Vagina (tissue), 2 donors: ENCODE measurements at places on chromosomes 7 and 10. TPM values are rescaled to one million over a fixed set of nuclear protein-coding genes. Genes with fewer than 3 reads are reported as not detected.

DNA sequence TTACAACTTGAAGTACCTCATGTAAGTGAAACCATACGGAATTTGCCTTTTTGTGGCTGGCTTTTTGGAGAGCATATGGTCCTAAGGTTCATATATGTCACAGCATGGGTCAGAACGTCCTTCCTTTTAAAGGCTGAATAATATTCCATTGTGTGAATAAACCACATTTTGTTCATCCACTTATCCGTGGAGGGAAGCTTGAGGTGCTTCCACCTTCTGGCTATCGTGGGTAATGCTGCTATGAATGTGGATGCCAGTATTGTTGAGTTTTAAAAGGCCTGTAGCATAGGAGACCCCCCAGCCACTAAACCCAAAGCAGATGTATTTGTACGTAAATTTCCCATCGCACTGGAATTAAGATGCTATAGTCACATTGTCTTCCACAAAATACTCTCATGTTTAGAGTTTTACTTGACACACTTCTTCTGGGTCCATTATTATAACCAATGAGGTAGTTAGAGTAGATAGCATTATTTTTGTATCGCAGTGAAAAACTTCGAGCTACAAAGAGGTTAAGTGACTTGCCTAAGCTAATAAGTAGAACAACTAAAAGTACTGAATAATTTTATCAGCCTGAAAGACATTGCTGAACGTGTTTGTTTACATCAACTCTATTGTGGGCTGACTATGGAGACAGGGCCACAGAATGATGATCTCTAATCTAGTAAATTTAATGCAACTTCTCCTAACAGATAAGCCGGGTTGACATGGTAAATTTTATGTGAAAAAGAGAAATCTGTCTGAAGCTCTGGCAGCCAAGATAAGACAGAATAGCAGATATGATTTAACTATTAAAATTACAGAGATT lies 183.0 kb upstream of the CTBP2 start:
- H3K4me3 ChIP-seq = no peak overlapping the region
- no peaks in the 10 kb centered on the region for H3K36me3 ChIP-seq
- H3K4me1 ChIP-seq = no peaks in the 10 kb centered on the region
- DNase-seq = no peak
- H3K27ac ChIP-seq = no peak overlapping the region
- no peaks in the 10 kb centered on the region for H3K27me3 ChIP-seq

DNA sequence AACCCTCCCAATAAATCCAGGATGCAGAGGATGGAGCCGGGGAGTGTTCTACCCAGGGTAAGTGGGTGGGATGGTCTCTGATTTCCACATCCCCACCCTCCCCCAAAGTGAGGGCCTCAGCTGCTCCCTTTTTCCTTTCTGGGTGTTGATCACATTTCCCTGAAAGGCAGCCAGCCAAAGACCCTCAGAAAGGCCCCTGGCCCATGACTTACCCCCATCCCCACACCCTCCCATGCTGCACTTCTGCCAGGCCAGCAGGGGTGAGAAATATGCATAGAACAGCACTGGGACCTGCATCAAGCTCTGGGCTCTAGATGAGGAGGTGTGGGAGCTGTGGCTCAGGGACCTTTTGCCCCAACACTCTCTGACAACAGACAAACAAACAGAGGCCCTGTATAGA lies 927.3 kb upstream of the ZNF722 start:
- DNase-seq = peak; percentile 34
- H3K36me3 ChIP-seq = no peaks in the 10 kb centered on the region
- no peak overlapping the region for H3K27ac ChIP-seq
- H3K4me1 ChIP-seq = no peaks in the 10 kb centered on the region
- no peaks in the 10 kb centered on the region for H3K27me3 ChIP-seq

DNA sequence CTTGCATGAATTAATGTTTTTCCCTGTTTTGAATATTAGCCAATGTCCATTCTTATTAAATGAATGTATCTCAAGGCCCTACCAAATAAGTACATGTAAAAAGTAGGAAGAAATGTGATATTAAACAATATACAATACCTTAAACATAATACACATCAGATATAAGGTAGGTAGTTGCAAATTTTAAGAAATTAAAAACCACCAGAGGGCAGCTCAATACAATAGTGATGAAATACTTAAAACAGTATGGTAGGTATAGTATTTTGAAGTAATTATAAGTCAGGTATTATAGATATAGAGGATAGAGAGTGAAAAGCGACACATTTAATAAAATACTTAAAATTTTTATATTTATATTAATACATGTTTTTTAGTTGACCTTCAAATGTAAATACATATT lies 43.6 kb upstream of the CDK14 start:
- no peaks in the 10 kb centered on the region for H3K27me3 ChIP-seq
- H3K4me3 ChIP-seq = no peak overlapping the region
- no peak for DNase-seq
- no peak overlapping the region for H3K27ac ChIP-seq
- H3K4me1 ChIP-seq = no peaks in the 10 kb centered on the region

DNA sequence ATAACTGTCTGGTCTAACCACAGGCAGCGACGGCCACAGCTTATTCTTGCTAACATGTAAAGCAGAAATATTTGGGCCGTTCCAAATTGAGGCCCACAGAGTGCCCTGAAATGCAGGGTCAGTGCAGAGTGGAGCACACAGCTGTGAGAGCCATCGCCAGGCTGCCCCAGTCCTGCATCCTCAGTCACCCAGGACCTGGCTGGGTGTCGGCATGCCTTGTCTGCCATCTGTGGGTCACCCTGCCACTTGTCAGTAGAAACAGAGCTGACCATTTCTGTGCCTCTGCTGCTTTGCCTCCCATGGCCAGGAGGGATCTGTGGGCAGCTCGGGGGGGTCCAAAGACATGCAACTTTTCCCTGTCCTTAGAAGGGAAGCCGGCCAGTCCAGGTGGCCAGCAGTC lies 57.3 kb upstream of the BTBD16 start:
- H3K36me3 ChIP-seq = no peaks in the 10 kb centered on the region
- no peaks in the 10 kb centered on the region for H3K4me1 ChIP-seq
- H3K27ac ChIP-seq = no peak overlapping the region
- H3K27me3 ChIP-seq = no peaks in the 10 kb centered on the region
- DNase-seq = no peak
- H3K4me3 ChIP-seq = no peak overlapping the region

- H3K4me3 ChIP-seq = no peak overlapping the region
- H3K36me3 ChIP-seq = no peaks in the 10 kb centered on the region
- H3K4me1 ChIP-seq = no peaks in the 10 kb centered on the region
- no peak overlapping the region for H3K27ac ChIP-seq
Observed at GRCh38 chr10:52756966-52757365, 15.6 kb downstream of the MBL2 start.

DNA sequence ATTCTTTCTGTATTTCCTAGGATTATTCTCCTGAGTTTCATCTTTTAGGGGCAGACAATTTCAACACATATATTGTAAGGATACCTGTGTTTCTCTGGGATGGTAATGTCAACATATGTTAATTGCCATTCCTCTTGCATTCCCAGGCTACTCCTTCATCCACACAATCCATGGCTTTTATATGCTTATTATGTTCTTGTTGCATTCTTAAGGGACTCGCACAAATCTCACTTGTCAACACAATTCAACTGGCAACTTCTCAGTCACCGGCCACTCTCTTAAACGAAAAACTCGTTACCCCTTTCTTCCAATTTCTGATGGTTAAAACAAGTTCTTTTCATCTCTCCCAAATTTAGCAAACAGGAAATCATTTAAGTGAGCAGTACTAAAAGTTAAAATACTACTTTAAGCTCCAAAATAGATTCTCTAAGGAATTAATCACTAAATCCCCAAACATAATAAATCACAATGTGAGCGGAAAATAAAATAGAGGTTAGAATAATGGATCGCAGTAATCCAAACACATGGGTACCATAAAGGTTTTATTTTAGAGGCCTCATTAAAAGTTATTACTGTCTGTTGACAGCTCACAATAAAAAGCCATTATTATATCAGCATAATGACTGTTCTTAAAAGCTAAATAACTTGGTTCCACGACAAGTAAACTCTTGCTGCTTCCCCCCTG lies 223.2 kb downstream of the ELMO1 start:
- no peak overlapping the region for H3K4me3 ChIP-seq
- no peak overlapping the region for H3K27ac ChIP-seq
- H3K27me3 ChIP-seq = no peaks in the 10 kb centered on the region
- H3K4me1 ChIP-seq = peaks cover 10% of the 10 kb centered on the region
- no peaks in the 10 kb centered on the region for H3K36me3 ChIP-seq
- no peak for DNase-seq

- no peaks in the 10 kb centered on the region for H3K27me3 ChIP-seq
- no peak overlapping the region for H3K4me3 ChIP-seq
- DNase-seq = no peak
- no peaks in the 10 kb centered on the region for H3K4me1 ChIP-seq
- H3K27ac ChIP-seq = no peak overlapping the region
Observed at GRCh38 chr7:80521809-80522208, 9.9 kb upstream of the GNAT3 start.

GRCh38 chr10:36094096-36094495 lies 452.0 kb upstream of the FZD8 start:
- H3K4me3 ChIP-seq = no peak overlapping the region
- no peak for DNase-seq
- no peaks in the 10 kb centered on the region for H3K4me1 ChIP-seq
- H3K36me3 ChIP-seq = no peaks in the 10 kb centered on the region

DNA sequence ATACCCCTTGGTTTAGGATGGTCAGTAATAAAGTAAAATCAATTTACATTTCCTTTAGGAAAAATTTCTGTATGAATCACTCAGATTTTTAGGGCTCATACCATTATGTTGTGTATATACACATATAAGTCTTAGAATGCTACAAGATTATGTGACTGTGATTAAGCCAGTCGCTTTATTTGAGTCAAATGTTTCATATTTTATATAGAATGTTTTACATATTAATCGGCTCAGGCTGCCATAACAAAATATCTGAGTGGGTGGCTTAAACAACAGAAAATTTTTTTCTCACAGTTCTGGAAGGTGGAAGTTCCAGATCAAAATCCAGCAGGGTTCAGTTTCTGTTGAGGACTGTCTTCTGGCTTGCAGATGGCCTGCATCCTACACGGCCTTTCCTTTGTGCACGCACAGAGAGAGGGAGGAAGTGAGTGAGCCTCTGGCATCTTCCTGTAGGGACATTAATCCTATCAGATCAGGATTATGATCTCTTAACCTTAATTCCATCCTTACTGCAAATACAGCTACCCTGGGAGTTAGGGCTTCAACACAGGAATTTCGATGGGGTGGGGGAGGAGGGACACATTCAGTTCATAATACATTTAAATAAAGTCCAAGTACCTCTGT lies 198.0 kb downstream of the PHF14 start:
- H3K4me3 ChIP-seq = no peak overlapping the region
- H3K27me3 ChIP-seq = no peaks in the 10 kb centered on the region
- no peaks in the 10 kb centered on the region for H3K4me1 ChIP-seq
- no peak overlapping the region for H3K27ac ChIP-seq
- DNase-seq = no peak

GRCh38 chr10:43322769-43323168 lies 48.7 kb upstream of the FXYD4 start:
- peaks cover 10% of the 10 kb centered on the region for H3K4me1 ChIP-seq
- DNase-seq = no peak
- H3K27ac ChIP-seq = no peak overlapping the region
- H3K4me3 ChIP-seq = peak overlapping the region; percentile 33

DNA sequence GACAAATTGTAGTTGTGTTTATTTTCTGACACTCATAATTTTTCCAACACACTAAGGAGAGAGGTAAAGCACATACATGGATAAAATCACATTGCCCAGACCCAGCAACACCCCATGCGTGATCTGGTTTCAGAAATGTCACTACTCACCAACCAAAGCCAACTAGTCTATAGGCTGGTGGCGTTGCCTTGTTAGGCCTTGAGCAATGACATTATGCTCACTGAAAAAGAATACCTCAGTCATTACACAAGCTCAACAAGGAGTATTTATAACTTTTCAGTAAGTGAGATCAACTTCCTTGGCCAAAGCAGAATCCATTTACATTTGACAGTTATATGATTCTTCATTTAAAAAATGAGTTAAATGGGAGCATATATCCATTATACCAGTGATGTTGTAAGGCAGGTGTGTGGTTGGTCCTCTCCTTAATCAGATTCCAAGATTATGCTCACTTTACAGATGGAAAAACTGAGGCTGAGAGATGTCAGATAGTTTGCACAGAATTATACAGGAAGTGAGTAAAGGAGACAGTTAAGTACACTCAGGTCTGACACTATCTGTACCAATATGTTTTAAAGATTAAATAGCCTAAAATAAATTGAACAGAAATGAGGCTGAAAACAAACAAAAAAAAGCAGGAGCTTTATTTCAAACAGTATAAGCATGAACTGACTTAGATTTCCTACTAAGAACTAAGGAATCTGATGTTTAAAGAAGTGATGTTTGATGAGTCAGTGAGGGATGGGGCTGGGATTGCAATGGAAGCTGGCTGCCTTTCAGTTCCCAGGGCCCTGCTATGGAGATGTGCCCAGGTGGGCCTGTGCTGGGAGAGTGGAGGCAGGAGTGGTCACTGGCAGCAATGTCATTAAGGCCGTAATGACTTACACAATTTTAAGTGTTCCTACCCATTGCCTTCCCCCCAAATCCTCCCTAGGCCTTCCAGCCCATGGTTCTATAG lies 118.3 kb downstream of the RAPGEF5 start:
- no peak for DNase-seq
- H3K4me3 ChIP-seq = no peak overlapping the region
- H3K4me1 ChIP-seq = no peaks in the 10 kb centered on the region
- no peak overlapping the region for H3K27ac ChIP-seq
- H3K27me3 ChIP-seq = no peaks in the 10 kb centered on the region

DNA sequence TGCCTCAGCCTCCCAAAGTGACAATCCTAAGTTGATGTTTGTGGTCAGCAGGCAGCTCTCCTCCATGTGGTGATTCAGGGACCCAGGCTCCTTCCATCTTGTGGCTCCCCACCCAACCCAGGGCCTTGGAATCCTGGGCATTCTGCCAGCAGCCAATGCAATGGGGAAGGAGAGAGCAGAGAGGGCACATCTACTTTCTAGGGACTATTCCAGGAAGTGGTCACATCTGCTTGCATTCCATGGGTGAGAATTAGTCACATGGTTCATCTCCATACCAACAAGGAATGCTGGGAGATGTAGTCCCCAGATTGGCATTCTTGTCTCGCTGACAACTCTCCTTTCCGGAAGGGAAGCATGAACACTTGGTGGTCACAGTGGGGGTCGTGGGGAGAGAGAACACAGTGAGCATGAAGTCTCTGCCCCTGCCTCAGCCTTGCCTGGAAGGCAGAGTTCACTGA lies 9.9 kb upstream of the SRRM3 start:
- H3K27me3 ChIP-seq = no peaks in the 10 kb centered on the region
- H3K36me3 ChIP-seq = no peaks in the 10 kb centered on the region
- DNase-seq = no peak
- H3K4me3 ChIP-seq = no peak overlapping the region

DNA sequence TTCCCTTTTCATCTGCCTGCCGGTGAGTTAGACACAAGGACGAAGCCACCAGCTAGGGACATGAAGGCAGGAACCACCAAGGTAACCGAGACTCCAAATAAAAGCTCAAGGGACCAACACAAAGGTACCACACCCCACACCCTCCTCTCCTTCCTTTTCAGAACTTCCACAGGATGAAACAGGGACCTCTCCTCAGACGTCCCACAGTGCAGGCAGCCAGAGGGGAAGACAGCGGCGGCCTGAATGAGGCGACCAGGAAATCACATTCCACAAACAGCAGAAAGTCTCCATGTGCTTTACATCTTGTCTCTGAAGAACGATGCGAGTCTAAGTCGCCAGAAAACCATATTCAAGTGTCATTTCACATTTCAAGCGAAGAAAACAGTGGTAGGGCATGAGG lies 97.8 kb downstream of the DIP2C start:
- H3K36me3 ChIP-seq = no peaks in the 10 kb centered on the region
- no peak overlapping the region for H3K4me3 ChIP-seq
- peaks cover 10% of the 10 kb centered on the region for H3K4me1 ChIP-seq
- no peak for DNase-seq
- no peak overlapping the region for H3K27ac ChIP-seq
- H3K27me3 ChIP-seq = no peaks in the 10 kb centered on the region

Gene ANK3
- total RNA-seq = 65.3 TPM

Gene CYP2C19
- total RNA-seq = 6.1 TPM

Gene CLEC5A
- 0.49 TPM for total RNA-seq

Gene STMP1
- 13.5 TPM for total RNA-seq

Gene AGR2
- total RNA-seq = not detected
